CD4-positive, alpha-beta T cell (primary cell): ENCODE measurements at places on chromosomes 5 and 9.

DNA sequence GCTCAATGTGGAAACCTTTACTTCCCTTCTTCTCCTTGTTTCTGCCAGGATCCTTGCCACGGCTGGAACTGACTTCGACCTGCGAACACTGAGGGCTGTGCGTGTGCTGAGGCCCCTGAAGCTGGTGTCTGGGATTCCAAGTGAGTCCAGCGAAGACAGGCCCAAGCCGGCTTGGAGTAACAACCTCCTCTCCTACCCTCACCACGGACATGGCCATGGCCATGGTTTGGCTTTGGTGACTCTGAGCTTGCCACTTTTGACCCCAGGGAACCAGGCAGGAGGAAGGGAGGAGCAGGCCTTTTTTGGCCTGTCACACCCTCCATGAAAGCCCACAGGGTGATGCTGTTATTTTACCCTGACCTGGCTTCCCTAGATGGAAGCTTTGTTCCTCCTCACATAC is 35.5 kb downstream of the CACNA1B start:
- DNase-seq, result no peak

- DNase-seq, result no peak
These were observed 60.4 kb upstream of the RGMB start for GRCh38 chr5:98713027-98713426.

DNA sequence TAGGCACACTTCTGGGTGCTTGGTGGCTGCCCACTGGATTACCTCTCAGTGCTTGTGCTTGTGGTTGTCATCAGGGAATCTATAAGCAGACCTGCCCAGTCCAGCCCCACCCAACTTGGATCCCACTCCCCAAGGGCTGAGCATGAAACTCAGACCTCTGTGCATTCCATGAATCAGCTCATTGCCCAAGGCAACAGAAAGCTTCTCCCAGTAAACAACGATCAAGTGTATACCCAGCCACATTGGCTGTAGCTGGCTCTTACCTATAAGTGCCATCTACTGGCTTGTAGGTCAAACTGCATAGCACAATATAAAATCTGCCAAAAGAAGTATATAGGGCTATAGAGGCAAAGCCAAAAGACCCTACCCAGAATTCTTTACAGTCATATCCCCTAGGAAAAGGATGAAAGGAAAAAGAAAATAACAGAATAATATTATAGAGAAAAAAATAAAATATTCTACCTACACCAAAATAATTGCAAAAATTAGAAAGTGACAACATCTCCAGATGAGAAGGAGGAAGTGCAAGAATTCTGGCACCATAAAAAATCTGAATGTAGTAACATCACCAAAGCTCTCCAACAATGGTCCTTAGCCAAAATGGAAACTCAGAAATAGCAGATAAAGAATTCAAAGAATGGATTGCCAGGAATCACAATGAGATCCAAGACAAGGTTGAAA is 321.0 kb upstream of the TRPC7 start:
- DNase-seq, result no peak

GRCh38 chr9:33146298-33146697 is 20.8 kb downstream of the B4GALT1 start:
- DNase-seq, result no peak

- no peak for DNase-seq
These were observed 96.1 kb downstream of the PDE8B start for GRCh38 chr5:77306531-77306930.

- no peak for DNase-seq
These were observed 130.1 kb downstream of the RPS23 start for GRCh38 chr5:82147860-82148573.

DNA sequence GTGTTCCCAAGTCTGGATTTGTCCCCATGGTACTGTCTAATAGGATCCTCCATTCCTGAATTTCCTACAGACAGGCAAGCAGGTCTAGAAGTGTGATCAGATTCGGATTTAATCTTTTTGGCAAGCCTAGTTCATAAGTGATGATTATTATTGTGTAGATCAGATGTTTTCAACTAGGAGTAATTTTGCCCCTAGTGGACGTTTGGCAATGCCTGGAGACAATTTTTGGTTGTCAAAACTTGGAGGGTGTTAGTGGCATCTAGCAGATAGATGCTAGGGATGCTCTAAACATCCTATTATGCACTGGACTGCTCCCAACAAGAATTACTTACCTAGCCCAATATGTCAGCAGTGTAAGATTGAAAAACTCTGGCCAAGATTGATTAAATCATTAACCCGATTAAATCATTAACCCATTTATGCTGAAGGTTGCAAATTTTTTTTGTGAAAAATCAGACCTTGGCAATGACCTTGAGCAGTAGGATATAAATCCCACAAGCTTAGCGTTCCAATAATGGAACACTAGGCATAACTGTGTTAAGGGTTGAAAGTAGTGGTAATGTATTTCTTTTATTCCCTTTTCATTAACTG is 28.2 kb downstream of the TCERG1 start:
- no peak for DNase-seq

DNA sequence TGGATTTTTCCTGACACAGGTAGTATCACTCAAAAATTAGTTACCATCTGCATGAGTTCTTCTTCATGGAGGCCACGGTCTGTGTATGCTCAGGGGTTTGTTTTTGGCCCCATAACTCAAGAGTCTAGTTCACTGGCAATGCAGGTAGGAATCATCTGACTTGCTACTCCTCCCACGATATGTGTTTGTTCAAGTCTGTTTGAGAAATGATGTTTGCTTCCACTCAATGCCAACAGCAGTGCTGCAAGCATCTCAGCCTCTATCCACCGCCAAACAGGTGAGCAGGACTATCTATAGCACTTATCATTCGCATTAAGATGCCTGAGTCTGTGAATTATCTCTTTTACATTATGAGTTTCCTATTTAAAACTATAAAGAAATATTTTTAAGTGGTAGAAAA is 264.8 kb upstream of the PTGER4 start:
- no peak for DNase-seq

GRCh38 chr9:100759215-100759614 is 181.3 kb downstream of the CAVIN4 start:
- no peak for DNase-seq

GRCh38 chr5:104186510-104186909 is 623.9 kb upstream of the NUDT12 start:
- no peak for DNase-seq

- DNase-seq, result no peak
These were observed 70.8 kb upstream of the ENTREP1 start for GRCh38 chr9:69254223-69254622.

GRCh38 chr5:39274398-39275085 is 55.2 kb upstream of the FYB1 start:
- DNase-seq, result no peak

DNA sequence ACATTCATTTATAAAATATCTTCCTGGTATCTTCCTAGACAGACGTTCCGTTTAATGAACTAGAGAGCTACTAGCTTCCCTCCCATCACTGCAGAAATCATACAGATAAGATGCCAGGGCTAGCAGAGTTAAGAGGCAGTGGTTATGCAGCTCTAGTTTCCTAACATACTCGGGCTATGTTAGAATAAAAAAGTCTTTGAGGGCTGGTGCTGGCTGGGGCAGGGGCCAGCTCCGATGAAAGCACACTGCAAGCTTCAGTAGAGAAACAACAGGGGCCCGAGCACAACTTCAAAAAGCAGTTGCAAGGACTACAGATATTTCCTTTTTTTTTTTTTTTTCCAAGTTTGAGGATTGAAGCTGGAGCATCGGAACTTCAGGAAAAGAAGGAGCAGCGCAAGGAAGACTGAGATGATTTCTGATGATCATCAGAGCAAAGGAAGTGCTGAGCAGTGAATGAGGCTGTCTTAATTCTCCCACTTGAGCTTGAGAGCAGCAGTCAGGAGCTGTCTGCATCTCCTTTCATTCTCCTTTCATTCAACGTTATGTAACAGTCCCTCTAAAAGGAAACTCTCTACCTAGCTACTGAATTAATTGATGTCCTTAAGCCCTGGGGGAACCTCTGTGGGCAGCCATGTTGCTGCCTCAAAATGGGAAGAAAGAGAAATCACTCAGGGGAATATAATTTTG is 47.6 kb upstream of the ADCY2 start:
- no peak for DNase-seq

DNA sequence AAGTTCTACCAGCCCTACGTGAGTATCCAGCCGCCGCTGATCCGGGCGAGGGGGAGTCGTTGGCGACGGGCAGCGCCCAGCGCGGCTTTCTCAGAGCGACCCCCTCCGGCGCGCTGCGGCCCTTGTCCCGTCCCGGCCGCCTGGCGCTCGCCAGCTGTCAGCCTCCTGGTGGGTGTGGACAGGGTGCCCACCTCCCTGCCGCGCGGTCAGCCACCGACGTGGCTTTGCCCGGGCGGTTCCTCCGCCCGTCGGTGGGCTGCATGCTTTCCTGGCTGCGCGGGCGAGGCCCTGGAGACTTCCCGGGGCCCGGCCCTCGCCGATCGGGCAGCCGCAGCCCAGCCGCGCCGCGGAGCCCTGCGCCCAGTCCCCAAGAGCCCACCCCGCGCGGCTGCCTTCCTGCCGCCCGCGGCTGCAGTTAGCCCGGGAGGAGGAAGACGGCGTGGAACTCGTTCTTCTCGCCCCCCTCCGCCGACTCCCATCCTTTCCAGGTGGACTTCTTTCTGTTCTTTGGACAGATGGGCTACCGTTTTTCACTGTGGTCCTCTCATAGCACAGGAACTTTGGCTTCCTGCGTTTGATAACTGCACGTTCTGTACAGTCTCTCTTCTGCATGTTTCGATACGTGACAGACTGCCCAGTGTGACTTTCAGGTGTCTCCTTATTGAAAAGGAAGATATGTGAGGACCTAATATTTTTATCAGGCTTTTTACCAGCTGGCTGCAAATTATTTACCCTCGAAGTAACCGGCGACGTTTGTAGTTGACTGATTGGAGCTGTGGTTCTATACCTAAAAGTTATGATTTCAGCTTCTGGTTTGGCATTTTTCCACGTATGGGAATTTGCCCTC is 577 bp downstream of the AP3S1 start:
- no peak for DNase-seq
